Right renal pelvis (tissue), 4 donors: ENCODE measurements at places on chromosomes 11 and 22.

- no peak for DNase-seq
Observed at GRCh38 chr11:92225568-92226330, 1.1 kb downstream of the FAT3 start.

GRCh38 chr11:83115026-83115425 lies 41.9 kb upstream of the PCF11 start:
- no peak for DNase-seq

DNA sequence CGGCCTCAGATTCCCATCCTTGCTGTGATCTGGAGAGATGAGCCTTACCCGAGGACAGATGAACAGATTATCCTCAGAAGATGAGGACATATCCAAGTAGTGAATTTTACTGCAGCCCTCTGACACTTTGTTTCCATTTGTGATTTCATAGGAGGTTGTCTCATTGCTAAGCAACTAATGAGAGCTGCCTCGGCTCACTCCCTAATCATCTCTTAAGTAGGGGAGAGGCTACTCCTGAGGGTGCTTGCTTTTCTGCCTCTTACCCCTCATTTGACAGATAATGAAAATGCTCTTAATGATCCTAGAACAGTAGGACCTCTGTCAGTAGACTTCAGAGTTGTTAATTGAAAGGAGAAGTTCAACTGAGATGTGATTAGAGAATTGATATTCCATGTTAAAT lies 150.9 kb downstream of the TBC1D22A start:
- DNase-seq = no peak

DNA sequence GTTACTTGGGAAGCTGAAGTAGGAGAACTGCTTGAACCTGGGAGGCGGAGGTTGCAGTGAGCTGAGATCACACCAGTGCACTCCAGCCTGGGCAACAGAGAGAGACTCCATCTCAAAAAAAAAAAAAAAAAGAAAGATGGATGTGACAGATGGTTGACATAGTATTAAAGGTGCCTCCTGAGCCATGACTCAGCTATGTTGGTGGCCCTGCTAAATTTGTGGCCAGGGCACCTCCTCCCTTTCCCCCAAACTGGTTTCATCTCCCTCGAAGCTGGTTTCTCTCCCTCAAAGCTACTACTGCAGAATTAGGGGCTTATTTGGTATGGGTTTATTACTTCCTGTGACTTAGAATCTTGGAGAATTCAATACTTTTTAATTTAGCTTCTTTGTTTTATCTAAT lies 31.5 kb downstream of the SDHD start:
- DNase-seq = no peak

GRCh38 chr11:75301131-75301530 lies 50.3 kb downstream of the ARRB1 start:
- DNase-seq = no peak

GRCh38 chr11:105432241-105432995 lies 177.5 kb upstream of the GRIA4 start:
- no peak for DNase-seq

DNA sequence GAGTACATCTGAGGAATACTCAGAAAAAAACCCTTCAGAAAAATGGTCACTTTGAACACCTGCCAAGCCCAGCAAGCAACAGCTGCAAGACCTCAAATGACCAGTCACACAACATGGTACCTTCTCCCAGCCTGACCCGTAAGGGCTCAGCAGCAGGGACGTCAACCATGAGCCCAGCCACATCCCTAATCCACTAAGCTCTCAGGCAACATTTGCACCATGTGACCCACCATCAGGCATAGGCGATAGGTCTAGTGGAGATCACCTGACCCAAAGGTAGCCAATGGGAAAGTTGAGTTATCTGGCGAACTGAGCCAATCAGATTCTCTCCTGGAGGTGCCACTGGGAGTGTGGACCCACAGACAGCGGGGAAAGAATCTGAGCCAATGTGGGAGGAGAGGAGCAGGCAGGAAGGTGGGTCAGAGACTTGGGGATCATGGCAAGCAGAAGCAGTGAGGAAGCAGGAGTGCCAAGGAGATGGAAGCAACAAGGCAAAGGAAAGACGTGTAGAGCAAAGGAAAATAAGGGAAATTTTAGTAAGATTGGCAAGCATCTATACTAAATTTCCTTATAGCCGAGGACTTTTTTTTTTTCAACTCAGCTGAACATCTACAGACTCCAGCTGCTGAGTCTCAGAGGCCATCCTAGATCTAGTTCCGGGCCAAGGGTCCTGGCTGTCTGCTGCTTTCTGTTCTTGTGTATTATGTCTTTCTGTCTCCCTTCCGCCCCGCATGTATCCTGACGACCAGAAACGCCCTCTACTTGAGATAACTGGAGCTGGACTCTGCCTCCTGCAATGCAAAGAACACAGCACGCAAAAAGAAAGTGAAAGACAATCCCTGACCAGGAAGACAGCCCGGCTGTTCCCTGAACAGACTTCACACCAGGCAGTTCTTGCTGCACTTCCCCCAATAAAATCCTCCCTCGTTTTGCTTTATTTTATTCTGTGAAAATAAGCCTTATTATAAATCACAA lies 11.0 kb upstream of the PLAAT2 start:
- peak; percentile 42 for DNase-seq

GRCh38 chr22:45884201-45885062 lies 92.5 kb downstream of the WNT7B start:
- no peak for DNase-seq

- DNase-seq = no peak
Observed at GRCh38 chr22:33917744-33918406, 2.4 kb downstream of the LARGE1 start.

DNA sequence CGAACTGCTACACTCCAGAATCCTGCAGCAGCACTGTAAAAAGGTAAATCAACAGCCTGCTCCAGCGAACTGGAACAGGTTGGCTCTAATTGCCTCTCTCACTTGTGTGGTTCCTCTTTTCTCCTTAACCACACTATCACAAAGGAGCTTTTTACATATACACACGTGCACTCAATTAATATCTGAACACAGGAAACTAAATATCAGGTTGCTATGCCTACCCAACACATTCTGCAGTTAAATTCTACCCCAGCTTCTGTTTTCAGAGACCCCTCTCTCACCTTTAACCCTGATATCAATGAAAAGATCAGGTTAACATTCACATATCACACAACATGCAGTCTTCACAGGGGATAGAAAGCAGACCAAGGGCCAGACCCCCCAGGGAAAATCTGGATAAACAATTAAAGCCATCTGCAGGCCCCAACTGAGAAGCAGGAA lies 11.0 kb downstream of the RBFOX2 start:
- no peak for DNase-seq

DNA sequence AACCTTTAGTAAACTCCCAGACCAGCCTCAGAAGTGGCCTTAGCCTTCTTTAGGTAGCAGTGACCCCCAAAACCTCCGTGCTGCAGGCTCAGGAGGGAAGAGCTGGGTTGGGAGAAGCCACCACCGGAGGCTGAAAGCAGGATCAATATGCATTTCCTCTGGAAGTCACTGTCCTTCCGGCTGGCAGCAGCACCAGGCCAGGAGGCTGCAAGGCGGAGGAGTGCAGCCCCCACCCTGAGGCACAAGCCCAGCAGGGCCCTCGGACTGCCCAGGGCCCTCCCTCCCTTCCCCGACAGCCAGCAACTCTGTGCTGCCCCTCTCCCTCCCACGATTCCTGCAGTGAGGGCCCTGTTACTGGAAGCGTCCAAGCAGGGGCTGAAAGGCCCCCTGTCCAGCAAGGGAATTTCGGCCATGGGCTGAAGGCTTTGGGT lies 3.2 kb upstream of the NRXN2 start:
- DNase-seq = no peak

DNA sequence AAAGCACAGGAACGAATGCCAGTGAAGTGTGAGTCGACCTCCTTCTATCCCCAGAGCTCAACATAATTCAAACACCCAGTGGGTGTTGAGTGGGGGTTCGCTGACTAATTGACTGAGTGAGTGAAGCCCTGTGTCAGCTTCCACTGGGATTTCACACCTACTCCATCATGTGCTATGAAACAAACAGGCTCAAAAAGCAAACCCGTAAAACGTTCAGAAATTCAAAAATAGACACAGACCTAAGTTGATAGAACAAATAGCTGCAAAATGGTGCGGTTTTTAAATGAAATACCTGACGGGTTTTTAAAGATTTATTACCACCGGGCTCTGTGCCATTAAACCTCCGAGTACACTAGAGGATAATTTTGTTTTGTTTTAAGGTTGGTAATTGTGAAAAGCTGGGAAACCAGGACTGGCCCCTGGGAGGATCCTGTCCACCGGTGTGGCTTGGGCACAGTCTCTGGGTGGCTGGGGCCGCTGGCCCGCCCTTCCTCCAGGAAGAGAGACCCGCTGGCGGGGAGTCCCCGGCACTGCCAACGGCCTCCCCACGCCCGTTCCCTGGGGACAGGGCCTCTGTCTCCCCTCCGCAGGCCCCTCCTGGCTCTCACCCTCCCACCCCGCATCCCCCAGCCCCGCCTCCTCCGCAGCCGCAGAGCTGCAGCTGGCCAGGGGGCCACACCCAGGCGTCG lies 13.6 kb downstream of the KCNJ5 start:
- no peak for DNase-seq

GRCh38 chr11:16613262-16613511 lies 125.3 kb upstream of the C11orf58 start:
- DNase-seq = no peak
